ENCODE measurements at places on chromosomes 1 and 21.

- DNase-seq: no peak
Measured at GRCh38 chr21:43717967-43718871, 710 bp upstream of the PDXK start.

GRCh38 chr1:66245691-66246090 lies 288.3 kb upstream of the SGIP1 start:
- no peak for DNase-seq

GRCh38 chr1:23977854-23978191 lies 2.3 kb downstream of the SRSF10 start:
- DNase-seq: no peak

DNA sequence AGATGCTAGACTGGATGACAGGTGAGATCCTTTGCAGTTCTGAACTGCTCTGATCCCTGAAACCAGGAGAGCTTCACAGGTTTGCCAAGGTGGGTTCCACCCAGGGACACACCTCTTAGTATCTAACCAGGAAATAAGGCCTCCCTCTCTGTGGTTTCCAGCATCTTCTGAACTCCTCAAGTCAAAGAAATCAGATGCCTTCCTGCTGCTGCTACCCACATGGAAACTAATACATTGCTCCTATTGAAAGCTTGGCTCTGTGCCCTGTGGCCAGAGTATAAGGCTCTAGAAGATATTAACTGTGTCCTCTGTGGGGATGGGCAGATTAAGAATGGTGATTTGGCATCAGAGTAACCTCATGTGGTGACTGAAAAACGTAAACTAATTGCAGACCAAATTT lies 75.0 kb upstream of the MRPS6 start:
- DNase-seq: no peak

GRCh38 chr1:15320267-15320666 lies 73.2 kb downstream of the FHAD1 start:
- no peak for DNase-seq

GRCh38 chr21:33924766-33925100 lies 9.1 kb upstream of the ATP5PO start:
- no peak for DNase-seq

DNA sequence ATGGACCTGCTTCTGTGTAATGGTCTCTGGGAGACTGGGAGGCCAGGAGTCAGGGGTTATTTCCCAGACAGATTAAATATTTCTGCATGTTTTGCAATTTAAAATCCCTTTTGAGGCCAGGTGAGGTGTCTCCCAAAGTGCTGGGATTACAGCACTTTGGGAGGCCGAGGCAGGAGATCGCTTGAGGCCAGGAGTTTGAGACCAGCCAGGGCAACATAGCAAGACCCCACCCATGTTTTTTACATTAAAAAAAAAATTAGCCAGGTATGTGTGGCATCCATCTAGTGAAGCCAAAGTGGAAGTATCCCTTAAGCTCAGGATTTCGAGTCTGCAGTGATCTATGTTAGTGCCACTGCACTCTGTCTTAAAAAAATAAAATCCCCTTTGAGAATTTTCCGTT lies 34.1 kb downstream of the ECHDC2 start:
- no peak for DNase-seq

- DNase-seq: no peak
Measured at GRCh38 chr1:67788238-67788790, 45.0 kb downstream of the GNG12 start.

- no peak for DNase-seq
Measured at GRCh38 chr1:32066489-32066873, 6.3 kb upstream of the TMEM39B start.

DNA sequence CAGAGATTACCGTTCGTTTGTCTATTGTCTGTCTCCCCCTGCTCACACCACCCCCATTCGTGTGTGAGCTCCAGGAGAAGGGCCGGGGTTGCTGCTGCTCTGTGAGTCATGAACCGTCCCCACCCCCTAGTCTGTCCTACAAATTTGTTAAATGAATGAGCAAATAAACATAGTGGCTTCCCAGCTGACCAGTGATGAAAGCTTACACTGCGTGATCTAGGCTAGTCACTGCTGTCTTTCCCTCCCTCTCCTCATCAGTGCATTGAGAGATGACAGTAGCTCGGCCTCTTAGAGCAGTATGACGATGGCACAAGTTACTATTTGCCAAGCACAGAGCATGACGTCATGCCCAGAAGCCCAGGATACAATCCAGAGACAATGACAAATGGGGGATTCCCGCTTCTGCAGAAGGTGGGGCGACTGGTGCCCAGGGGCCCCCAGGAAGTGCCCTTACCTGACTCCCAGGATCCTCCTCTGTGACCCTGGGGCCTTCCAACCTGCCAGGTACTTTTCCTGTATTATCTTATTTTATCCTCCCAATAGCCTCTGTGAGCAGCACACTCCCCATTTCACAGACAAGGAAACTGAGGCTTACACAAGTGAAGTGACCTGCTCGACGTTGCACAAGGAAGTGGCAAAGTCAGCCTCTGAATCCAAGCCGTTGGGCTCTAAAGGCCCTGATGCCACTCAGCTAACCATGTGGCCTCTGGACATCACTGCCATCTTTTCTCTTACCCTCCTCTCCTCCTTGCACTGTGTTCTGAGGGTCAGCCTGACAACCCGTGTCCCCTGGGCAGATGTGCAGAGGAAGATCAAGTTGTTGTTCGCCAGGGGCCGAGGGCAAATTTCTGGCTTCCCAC lies 8.6 kb upstream of the EPHA2 start:
- DNase-seq: no peak

DNA sequence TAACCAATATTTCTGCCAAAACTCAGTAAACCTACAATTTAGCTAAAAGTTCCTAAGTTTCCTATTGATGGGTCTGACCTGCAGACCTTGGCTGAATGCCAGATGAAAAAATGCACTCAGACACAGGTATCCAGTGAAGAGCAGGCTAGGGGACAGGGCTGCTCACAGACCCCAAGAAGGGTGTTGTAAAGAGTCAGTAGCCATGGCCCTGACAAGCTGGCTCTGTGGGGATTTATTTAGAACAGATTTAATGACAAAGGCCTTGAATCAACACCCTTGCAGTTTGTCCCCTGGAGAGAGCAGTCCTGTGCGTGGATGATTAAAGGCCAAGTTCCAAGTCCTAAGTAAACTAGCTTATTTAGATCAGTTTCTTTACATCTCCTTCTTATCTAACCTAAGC lies 1243.2 kb upstream of the ADGRL4 start:
- no peak for DNase-seq

GRCh38 chr1:229087339-229087738 lies 183.6 kb upstream of the RAB4A start:
- DNase-seq: no peak

GRCh38 chr1:6172549-6172948 lies 7.6 kb downstream of the CHD5 start:
- no peak for DNase-seq

DNA sequence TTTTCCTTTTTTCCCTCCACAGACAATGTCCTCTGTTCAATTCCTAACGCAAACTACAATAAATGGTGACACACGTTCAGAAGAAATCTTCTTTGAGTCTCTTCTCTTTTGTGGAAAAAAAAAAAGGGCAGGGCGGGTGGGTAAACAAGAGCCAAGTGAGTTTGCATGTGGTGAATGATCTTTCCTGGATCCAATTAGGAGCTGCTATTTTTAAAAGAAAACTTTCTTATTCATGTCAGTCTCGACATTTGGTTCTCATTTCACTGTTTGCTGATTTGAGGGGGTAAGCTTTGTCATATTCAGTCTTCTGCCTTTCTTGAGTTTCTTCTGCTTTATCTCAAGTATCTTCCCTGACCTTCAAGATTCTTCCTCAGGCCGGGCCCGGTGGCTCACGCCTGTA lies 29.2 kb upstream of the KIF1B start:
- no peak for DNase-seq

DNA sequence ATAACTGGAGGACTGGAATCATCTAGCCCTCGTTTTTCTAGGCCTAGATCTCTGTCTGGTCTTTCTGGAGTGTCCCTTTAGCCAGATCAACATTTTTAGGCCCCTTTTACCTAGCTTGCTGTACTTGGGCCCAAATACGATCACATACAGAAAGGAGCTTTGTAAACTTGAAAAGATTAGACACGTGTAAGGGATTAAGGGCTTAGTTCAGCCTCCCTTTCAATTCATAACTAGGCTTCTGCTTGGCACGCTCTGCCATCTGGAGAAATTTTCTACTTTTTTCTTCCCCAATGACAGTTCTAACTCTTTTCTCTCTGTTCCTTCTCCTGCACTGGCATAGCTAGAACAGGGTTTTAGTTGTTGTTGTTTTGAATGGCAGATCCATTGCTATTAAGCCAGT lies 153.3 kb upstream of the BEND5 start:
- DNase-seq: no peak

DNA sequence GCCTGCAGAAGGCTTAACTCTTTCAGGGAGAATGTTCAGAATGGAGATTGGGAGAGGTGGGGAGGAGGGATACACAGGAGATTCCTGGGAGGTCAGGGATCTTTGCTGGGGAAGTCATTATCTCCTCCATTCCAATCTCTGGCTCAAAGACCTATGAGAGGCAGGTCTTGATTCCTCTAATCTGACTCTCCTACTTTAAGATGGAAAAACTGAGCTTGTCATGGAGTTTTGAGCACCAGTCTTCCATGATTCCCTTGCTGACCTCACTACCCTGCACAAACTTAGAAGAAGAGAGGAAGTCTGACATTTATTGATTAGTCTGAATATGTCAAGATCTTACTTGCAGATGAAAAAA lies 41.5 kb upstream of the SYNC start:
- DNase-seq: no peak

GRCh38 chr1:211742889-211743529 lies 67.6 kb upstream of the NEK2 start:
- DNase-seq: no peak

DNA sequence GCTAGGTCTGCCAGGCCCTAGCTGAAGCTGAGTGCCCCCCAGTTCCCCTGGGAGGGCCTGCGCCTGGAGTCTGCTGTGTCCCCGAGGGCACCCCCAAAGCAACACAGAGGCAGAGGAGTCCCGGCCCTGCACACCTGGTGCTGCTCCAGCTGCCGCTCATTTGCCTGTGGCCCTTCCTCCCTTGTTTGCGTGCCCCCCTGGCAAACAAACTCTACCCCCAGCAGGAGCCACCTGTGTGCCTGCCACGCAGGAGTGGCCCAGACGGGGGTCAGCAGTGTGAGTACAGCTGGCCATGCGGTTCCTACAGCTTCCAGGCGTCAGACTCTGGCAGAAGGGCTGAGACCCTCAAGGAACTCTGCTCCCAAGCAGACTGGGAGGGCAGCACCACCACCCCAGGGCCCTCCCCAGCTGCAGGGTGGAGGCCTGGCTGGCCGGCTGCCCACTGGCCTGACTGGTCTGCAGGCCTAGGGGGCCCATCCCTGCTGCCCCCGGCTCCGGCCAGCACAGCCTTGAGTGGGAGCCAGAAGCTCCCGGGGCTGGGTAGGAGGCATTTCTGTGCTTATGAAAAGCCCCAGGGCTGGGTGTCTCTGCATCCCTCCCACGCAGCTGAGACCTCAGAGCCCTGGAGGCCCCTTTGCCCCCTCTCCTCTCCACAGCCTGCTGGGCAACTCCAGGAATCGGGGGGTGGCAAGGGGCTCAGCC lies 563 bp upstream of the TAS1R3 start:
- DNase-seq: no peak

GRCh38 chr1:37487619-37487984 lies 13.2 kb downstream of the ZC3H12A start:
- no peak for DNase-seq

- DNase-seq: no peak
Measured at GRCh38 chr1:77218477-77219165, 609 bp downstream of the PIGK start.

DNA sequence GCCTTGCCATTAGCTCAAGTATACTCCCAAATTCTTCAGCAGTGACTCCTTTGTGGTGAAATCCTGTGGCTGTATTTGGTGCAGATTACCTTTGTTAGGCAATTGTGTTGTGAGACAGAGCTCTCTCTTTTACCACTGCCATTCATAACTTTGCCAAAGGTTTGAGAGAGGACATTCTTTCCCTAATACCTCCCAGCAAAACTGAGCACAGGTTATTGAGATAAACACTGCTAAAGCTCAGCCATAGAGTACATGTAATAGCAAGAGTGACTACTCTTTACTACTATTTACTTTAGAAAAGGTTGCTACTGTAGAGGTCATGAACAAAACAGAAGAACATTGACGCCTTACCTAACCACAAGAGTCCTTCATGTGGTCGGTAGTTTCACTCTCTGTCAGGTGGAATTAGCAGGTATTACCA lies 514.0 kb upstream of the ADAMTS5 start:
- no peak for DNase-seq

DNA sequence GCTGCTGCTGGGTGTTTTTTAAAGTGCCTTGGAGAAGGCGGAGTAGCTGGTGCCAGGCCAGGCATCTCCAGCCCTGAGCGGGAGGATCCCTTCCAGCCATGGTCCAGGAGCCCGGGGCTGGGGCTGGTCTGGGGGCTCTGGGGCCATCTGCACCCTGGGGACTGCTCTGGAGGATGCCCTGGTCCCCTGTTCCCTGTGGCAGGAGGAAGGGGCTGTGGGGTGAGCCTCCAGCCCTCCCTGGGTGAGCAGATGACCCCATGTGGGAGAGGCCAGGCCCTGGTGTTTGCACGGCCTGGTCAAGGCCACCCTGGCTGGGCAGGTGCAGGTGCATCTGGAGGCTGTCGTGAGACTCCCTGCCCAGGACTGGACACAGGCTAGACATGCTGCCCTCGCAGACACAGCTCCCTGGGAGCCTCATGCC lies 56.7 kb downstream of the SLX9 start:
- DNase-seq: no peak

DNA sequence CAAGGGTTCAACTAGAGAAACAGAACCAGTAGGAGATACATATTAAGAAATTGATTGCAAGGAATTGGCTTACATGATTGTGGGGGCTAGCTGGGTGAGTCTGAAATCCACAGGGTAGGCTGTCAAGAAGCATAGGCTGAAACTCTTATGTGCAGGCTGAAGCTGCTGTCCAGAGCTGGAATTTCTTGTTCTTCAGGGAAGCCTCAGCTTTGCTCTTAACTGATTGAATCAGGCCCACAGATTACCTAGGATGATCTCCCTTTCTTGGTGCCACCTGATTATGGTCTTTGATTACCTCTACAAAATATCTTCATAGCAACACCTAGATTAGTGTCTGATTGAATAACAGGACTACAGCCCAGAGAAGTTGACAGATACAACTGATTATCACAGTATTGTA lies 22.5 kb upstream of the FRRS1 start:
- no peak for DNase-seq

- DNase-seq: no peak
Measured at GRCh38 chr1:54567961-54568360, 19.9 kb downstream of the ACOT11 start.

DNA sequence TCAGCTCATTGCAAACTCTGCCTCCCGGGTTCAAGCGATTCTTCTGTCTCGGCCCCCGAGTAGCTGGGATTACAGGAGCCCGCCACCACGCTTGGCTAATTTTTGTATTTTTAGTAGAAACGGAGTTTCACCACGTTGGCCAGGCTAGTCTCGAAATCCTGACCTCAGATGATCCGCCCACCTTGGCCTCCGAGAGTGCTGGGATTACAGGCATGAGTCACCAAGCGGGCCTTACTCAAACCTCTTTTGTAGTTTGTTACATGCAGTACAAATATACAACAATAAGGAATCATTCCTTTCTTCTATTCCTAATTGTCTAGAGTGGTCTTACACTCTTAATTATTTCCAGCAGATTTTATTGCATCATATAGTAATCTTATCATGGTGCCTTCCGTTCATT lies 16.6 kb downstream of the SPATA17 start:
- DNase-seq: no peak
